ENCODE measurements at places on chromosomes 2 and 18.

DNA sequence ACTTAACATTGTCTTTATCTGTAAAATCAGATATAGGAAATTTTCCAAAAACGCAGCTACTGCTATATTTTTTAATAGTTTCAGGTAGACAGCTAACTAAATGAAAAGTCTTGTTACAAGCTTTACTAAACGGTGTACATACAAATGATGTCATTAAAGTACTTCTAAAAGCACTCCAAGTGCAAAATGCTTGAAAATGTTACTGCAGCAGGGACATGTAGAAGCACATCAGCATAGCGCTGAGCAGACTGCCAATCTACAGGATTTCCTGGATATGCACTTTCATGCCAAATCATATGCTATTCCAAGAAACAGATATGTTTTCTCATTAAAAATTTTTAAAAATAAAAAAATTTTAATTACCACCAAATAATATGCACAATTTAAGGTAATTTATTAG, 61.7 kb downstream of the SMAD2 start:
- DNase-seq = no peak

DNA sequence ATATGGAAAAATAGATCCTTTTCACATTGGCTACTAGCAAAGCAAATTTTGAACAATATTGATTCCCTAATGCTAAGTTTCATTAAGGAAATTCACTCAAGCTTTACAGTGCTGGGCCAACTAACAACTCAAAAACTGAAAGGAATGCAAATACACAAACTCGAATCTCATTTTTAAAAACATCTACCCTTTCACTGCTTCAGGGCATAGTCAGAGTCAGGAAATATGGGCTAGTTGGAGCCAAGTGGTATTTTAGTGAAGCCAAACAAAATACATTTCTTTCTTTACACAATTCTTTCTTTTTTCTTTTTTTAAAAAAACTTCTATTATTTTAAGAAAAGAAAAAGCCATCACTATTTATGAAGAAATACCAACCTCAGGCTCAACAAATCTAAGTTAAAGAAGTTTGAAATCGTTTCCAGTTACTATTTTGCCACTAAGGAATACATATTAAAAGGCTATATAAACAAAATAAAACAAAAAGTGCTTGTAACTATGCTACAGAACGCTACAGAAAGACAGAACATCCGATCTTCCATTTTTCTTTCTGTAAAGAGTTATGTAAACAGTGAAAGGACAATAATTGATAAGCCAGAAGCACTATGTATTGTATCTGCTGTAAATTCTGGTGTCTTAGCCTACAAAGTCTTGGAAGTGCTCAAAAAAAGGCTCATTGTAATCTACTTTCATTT, 113.6 kb upstream of the STK17B start:
- no peak for DNase-seq

GRCh38 chr2:178380763-178381162, 70.2 kb downstream of the PRKRA start:
- DNase-seq = no peak

DNA sequence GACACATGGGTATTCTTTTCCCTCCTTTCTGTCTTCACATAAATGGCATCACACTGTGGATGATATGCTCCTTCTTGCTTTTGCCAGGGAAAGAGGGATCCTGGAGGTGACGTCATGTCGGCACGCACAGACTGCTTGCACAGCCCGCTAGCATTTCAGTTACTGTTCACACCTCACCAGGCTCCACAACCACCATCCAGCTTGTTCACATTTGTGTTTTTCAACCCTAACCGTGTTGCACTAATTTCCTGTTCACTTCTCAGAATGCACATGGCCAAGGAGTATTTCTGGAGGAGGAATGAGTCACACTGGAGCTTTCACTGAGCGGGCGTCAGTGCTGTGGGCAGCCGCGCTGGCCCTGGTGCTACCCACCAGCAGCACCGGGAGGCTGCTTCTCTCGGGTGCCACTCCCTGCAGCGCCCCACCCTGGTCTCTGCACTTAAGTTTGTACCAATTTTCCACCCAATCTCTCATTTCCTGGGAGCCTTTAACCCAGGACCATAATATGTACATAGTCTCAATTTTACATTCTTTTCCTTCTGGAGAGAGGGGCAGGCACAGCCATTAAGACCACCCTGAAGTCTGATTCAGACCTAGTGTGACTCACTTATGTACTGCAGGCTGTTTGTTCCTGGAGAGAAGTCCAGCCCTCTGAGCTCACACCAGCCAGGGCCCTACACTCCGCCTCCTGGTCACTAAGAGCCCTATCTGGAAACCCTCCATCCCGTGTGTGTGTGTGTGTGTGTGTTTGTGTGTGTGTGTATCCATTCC, 65.1 kb downstream of the MBP start:
- peak; percentile 58 for DNase-seq

DNA sequence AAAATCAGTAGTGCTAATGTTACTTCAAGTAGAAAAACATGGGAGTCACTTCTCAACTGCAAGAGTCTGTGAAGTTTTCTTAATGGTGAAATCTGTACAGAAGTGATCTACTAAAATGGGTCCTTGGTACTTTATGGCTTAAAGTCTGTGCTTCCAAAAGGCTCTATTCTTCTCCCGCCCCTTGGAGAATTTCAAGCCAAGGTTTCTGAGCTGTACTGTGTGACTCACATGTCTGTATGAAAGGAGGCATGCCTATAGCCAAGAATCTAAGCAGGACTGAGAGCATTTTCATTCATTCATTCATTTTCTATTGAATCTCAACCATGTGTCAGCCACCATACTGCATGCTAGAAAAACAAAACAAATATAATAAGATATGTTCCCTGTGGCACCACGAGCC, 19.8 kb upstream of the DDX18 start:
- DNase-seq = no peak

DNA sequence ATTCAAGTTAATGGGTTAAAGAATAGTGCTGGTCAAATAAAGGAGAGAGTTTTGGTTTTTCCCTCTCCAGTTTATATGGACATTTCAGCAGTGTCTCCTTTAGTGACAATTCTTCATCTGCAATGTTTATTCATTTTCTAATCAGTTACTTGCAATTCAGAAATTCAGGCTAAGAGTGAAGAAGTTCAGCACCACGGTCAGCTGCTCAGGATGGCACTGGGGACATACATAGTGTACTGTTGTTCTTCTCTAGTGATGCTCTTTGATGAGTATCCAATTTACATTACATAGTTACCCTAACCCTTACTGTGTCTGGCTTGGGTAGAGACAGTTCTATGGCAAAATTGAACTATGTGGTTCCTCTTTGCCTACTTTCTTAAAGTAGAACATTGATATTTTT, 412.7 kb downstream of the CNTNAP5 start:
- DNase-seq = no peak

- DNase-seq = no peak
Observed at GRCh38 chr2:234978466-234979203, 26.8 kb downstream of the SH3BP4 start.

- DNase-seq = no peak
Observed at GRCh38 chr2:187475499-187476248, 27.6 kb upstream of the CALCRL start.

- no peak for DNase-seq
Observed at GRCh38 chr2:64966839-64967238, 22.4 kb upstream of the SLC1A4 start.

- DNase-seq = no peak
Observed at GRCh38 chr18:4908328-4908727, 288.7 kb downstream of the AKAIN1 start.

GRCh38 chr18:50441016-50441415, 66.2 kb downstream of the SKA1 start:
- no peak for DNase-seq

DNA sequence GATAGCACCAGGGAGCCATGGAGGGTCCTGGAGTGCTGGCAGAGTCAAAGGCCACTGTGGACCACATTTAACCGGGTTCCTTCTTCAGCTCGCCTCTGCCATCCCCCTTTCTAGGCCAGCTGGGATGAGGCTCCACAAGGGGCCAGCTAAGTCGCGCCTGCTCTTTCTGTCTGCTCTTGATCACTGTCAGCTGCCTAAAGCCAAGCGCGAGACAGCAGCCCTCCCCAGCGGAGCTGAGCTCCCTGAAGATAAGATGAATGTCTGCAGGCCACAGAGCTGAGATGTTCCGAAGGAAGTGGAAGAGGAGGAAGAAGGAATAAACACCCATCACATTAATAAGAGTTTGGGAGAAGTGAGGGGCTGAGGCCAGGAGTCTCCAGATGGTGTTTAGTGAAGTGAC, 99.6 kb downstream of the CELF4 start:
- DNase-seq = no peak

GRCh38 chr2:168801961-168802858, at the start of gene NOSTRIN:
NOSTRIN (plus strand) TSS chr2:168802637; CDS start chr2:168802647, 10 bp downstream.
- peak; percentile 28 for DNase-seq

DNA sequence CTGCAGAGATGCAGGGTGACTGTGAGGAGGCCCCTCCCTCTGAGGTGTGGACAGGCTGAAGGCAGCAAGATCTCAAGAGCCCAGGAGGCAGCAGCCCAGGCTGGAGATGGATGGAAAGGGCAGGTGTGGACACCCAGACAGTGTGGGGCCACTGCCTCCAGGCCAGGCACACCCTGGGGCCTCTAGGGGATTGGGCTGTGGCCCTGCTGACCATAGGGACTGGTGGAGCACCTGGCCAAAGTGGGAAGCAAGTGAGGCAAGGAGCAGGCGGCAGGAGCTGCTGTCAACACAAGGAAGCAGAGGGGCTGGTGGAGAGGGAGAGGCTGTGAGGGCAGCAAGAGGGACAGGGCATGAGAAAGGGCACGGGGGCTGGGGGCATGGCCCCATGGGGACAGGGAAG, 10.8 kb downstream of the SNED1 start:
- DNase-seq = no peak

DNA sequence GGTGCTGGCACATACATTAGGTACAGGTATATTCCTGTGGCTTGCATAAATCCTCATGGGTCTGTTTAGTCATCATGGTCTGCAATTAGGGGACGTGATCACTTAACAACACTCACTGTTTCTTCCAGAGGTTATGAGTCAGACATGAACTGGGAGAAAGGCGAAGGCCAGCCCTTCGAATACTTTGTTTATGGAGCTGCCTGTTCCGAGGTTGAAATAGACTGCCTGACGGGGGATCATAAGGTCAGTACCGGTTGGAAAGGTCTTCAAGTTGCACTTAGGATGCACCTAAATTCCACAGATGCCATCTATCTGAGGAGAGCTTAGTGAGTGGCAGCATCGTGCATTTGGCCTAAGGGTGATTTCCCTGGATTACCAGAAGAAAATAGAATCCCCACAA, 76.9 kb downstream of the AOX1 start:
- no peak for DNase-seq

GRCh38 chr2:13667415-13667757, 950.6 kb downstream of the TRIB2 start:
- DNase-seq = no peak

DNA sequence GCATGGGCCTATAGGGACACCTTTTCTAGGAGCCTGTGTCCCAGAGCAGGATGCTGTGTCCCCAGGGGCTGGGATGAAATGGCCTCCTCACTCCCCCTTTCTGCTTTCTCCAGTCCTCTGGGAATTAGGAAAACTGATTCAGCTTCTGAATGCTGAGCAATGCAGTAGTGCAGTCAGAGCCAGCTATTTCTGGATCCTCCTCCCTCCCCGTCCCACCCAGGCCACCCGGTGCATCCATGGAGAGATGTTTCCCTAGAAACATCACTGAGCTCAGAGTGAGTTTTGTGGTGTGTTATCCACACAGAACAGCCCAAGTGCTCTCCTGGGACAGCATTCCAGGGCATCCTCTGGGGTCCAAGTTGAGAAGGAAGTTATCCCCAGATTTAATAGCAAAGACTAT, 125.5 kb downstream of the LOXHD1 start:
- DNase-seq = no peak

DNA sequence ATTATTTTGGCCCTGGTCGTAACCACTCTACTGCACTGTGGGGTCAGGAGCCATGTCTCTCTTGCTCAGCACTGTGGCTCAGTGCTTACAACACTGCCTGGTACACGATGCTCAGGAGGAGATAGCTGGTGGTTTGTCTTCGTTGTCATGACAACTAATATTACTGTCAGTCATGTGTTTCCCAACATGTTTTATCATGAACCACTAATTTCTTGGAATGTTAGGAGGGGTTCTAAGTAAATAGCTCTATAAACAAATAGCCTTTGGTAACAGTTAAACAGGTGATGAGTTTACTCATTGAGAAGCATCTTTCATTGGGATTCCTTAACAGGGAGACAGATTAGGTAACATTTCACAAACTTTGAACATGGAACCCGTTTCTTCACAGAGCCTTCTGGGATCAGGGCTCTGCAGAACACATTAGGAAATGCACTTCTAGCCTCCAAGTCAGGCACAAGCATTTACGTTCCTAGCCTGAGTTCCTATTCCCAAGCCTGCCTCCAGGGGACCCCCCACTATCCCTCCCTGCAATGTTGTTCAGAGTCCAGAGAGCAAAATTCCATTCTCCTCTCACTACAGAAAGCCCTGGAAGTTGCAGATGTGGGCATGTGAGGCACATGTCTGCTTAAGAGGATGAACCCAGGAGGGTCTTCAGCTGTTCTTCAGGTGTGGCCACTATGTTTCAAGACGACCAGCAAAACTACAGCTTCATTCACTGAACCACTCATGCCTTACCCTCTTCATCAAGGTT, 6.4 kb upstream of the RBM44 start:
- no peak for DNase-seq

- no peak for DNase-seq
Observed at GRCh38 chr18:56479841-56480240, 158.6 kb downstream of the TXNL1 start.

GRCh38 chr2:242034138-242034537, 164.6 kb downstream of the RTP5 start:
- no peak for DNase-seq

GRCh38 chr2:65053199-65053598, 3.0 kb upstream of the CEP68 start:
- no peak for DNase-seq

DNA sequence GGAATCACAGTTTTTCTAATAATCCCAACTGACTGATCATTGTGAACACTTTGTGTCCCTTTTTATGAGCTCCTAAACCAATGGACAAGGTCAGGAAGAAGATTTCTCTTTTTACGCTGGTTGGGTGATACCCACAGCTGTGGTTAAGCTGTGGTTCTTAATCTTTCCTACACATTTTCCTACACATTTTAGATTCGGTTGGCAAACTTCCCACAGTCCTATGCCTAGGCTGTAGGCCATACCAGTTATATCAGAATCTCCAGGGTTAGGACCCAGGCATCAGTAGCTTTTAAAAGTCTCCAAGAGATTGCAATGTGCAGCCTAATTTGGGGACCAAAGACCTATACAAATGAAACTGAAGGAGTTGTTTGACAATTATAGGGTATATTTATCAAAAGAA, 203.0 kb downstream of the SP3 start:
- DNase-seq = no peak

GRCh38 chr2:148882051-148882450, 7.0 kb downstream of the KIF5C start:
- DNase-seq = no peak

- no peak for DNase-seq
Observed at GRCh38 chr2:165776796-165777195, 17.3 kb downstream of the GALNT3 start.

GRCh38 chr2:22626621-22627020, 758.4 kb upstream of the KLHL29 start:
- no peak for DNase-seq

DNA sequence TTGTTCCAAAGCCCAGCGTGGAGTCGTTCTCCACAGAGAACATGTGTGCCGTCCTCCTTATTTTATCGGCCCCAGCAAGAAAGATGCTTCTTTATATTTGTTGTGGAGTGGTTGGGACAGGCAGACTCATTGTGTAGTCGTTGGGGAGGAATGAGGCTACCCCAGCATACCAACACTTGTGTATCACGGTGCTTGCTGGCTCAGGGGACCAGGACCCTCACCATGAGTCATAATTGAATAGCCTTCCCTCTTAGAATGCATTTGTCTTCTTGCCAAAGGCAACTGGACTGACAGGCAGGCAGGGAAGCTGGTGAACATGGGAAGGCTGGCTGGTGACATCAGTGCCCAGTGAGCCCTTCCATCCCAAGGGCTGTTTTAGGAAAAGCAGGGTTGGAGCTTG, 4.7 kb downstream of the CAPN10 start:
- DNase-seq = no peak
